Subcutaneous adipose tissue (tissue), 4 donors: ENCODE measurements at places on chromosomes 5 and 9. TPM values are rescaled to one million over a fixed set of nuclear protein-coding genes. Genes with fewer than 3 reads are reported as not detected.

The HTR1A gene
- not detected for total RNA-seq

The PCAT7 gene
- total RNA-seq: not detected

The DMRT2 gene
- total RNA-seq: 19.0 TPM

The SLC25A2 gene
- total RNA-seq: 0.85 TPM

The PRRX2 gene
- 7.1 TPM for total RNA-seq

The KIAA0825 gene
- 5.1 TPM for total RNA-seq

The IL7R gene
- total RNA-seq: 3.8 TPM
